Omental fat pad (tissue), 4 donors: ENCODE measurements at places on chromosomes 1 and 21.

DNA sequence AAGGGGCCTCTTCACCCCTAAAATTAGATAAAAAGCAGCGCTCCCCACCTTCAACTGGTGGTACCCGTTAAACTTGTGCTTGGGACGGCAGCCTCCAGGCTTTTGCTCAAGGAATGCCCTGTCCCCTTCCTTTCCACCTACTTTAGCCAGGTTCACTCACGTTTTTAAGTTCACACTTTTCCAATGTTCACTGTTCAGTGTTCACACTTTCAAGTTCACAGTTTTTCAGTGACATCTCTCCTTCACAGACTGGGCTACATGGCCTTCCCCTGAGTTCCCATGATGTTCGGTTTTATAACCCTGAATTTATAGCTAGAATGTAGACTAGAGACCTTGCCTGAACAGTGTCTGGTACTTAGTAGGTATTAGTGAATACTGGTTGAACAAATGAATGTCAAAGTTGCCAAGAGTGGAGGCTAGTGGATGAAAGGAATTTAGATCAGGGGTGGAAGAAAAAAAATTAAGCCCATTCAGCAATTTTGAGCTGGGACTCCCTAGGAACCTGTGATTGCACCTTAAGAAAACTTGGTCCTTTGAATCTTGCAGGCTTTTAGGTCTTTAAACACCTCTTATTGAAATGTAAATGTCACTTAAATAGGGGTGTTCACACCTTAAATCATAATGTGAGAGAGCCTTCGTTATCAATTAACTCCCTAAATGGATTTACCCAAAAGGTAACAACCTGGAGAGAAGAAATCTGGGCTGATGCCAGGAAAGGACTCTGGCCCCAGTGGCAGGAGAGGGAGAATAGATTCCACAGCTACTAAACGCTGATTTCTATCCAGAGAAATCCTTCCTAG is 12.3 kb downstream of the BTG2 start:
- no peak for DNase-seq

GRCh38 chr1:182278144-182279054 is 113.2 kb downstream of the GLUL start:
- DNase-seq: no peak

DNA sequence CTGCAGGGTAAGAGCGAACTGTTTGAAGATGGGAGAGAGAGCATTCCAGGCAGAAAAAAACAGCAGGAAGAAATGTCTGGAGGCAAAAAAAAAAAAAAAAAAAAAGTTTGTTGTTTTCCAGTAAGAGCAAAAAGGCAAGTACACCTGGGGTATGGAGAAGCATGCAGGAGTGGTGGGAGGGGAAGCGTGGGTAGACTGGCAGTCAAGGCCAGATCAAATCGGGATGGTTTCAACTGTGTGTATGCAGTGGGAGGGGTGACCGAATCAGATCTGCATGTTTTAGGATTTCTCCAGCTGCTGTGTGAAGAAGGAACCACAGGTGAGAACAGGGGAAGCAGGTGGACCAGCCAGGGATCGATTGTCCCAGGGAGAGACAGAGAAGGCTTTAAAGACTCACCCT is 34.7 kb downstream of the CSMD2 start:
- DNase-seq: no peak

GRCh38 chr21:28832013-28832714 is 160.5 kb downstream of the LTN1 start:
- DNase-seq: no peak

GRCh38 chr1:204254031-204254661 is 40.4 kb upstream of the GOLT1A start:
- no peak for DNase-seq

DNA sequence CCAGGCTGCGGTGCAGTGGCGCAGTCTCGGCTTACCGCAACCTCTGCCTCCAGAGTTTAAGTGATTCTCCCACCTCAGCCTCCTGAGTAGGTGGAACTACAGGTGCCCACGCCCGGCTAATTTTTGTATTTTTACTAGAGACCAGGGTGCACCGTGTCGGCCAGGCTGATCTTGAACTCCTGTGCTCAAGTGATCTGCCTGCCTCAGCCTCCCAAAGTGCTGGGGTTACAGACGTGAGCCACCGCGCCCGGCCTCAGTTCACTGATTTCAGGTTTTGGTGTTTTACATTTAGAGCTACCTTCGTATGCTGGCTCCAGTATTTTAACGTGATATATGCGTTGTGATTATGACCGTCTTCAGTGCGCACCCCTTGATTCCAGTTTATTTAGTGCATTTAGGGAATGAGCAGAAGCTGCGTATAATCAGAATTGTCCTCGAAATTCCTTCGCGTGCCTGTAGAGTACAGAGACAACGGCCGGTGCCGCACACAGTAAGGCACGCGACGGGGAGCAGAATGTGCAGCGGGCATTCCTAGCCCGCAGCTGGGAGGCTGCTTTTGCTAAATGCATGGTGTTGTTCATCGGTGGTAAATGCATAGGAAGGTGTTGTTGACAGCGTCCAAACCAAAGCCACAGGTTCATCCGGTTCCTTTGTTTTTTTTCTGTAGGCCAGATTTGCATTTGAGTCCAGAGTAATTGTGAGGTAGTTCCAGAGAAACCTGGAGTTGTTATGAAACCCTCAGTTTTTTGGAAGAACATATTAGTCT is 48.9 kb upstream of the DIP2A start:
- no peak for DNase-seq
